ENCODE measurements at places on chromosomes 16 and 17. TPM values are rescaled to one million over a fixed set of nuclear protein-coding genes. Genes with fewer than 3 reads are reported as not detected.

DNA sequence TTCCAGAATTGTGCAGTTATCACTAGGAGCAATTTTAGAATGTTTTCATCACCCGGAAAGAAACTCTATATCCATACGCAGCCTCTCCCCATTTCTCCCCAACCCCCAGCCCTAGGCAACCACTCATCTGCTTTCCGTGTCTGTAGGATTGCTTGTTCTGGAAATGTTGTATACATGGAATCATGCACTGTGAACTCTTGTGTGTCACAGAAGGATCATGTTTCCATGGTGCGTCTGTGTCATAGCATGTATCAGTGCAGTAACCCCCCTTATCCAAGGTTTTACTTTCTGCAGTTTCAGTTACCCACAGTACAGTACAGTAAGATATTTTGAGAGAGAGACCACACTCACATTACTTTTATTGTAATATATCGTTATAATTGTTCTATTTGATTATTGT lies 299.4 kb downstream of the CPPED1 start:
- H3K4me1 ChIP-seq = no peaks in the 10 kb centered on the region
- no peaks in the 10 kb centered on the region for H3K36me3 ChIP-seq
- no peaks in the 10 kb centered on the region for H3K27me3 ChIP-seq
- H3K27ac ChIP-seq = no peak overlapping the region

- no peaks in the 10 kb centered on the region for H3K36me3 ChIP-seq
- H3K4me1 ChIP-seq = peaks cover 14% of the 10 kb centered on the region
- H3K4me3 ChIP-seq = no peak overlapping the region
- no peak for DNase-seq
Measured at GRCh38 chr16:49610983-49611382, 237.4 kb downstream of the C16orf78 start.

GRCh38 chr17:63950940-63951907 lies 19.1 kb upstream of the CD79B start:
- H3K27ac ChIP-seq = peak overlapping the region; percentile 69
- DNase-seq = no peak
- peaks cover 39% of the 10 kb centered on the region for H3K36me3 ChIP-seq
- no peak overlapping the region for H3K4me3 ChIP-seq

DNA sequence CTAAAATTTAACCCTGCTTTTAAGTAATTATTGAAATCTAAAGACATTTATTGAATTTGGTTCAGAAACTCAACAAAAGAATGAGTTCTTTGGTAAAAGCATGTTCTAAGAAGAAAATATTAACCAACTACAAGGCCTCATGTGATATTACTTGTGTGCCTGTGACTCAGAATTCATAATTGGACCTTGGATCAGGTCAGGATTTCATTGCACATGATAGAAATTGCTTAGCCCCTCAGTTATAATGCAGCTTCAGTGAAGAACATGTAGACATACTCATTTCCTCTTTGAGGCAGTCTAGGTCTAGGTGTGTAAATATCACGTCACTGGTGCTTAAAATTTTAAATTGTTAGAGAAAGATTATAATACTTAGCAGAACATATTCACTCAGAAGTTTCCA lies 410.0 kb upstream of the SOX9 start:
- H3K36me3 ChIP-seq = no peaks in the 10 kb centered on the region
- no peaks in the 10 kb centered on the region for H3K27me3 ChIP-seq
- no peaks in the 10 kb centered on the region for H3K4me1 ChIP-seq

GRCh38 chr16:15770512-15770911 lies 86.3 kb downstream of the MYH11 start:
- H3K4me1 ChIP-seq = no peaks in the 10 kb centered on the region
- peaks cover 2% of the 10 kb centered on the region for H3K27me3 ChIP-seq
- no peaks in the 10 kb centered on the region for H3K36me3 ChIP-seq
- DNase-seq = no peak
- no peak overlapping the region for H3K4me3 ChIP-seq

- peaks cover 6% of the 10 kb centered on the region for H3K36me3 ChIP-seq
- H3K4me1 ChIP-seq = peaks cover 6% of the 10 kb centered on the region
- DNase-seq = peak; percentile 63
- no peak overlapping the region for H3K27ac ChIP-seq
Measured at GRCh38 chr16:56743840-56744239, 13.9 kb downstream of the NUP93 start.

DNA sequence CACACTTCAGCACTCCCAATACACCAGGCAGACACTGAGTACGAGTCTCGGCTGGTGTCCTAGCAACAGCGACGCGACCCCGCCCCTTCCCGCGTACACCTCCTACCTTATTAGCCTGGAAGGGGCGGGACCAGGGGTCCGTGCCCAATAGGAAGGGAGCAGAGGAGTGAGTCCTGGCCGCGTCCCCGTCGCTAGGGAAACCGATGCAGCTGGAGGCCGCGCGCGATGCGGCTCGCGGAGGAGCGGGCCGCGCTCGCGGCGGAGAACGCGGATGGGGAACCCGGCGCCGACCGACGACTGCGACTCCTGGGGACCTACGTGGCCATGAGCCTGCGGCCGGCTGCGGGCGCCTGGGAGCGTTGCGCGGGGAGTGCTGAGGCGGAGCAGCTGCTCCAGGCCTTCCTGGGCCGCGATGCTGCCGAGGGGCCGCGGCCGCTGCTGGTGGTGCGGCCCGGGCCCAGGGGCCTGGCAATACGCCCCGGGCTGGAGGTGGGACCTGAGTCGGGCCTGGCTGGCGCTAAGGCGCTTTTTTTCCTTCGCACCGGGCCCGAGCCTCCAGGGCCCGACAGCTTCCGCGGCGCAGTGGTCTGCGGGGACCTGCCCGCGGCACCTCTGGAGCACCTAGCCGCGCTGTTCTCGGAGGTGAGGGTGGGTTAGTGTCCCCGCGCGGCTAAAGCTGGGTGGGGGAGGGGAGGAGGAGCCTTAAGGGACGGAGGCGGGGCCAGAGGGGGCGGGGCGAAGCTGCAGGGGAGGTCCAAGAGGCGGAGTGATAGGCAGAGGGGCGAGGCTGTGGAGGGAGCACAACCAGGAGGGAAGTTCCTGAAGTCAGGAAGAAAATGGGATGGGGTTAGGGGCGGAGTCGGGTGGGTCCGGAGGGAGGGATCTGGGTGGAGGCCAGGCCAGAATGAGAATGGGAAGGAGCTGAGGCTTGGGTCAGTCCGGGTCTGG lies at the start of gene DNAH9:
Gene DNAH9 (plus strand): TSS at position 197 of the 948 bp plus-strand sequence. CDS start 29 bp downstream, at position 226.
- H3K27me3 ChIP-seq = peaks cover 28% of the 10 kb centered on the region
- H3K36me3 ChIP-seq = no peaks in the 10 kb centered on the region
- peak within 1 kb of the TSS; percentile 47 for H3K4me3 ChIP-seq
- DNase-seq = peak; percentile 98
- H3K4me1 ChIP-seq = peaks cover 10% of the 10 kb centered on the region

GRCh38 chr16:23379707-23380106 lies 73.3 kb downstream of the COG7 start:
- DNase-seq = no peak
- no peaks in the 10 kb centered on the region for H3K36me3 ChIP-seq
- no peak overlapping the region for H3K27ac ChIP-seq
- no peaks in the 10 kb centered on the region for H3K27me3 ChIP-seq
- no peak overlapping the region for H3K4me3 ChIP-seq

DNA sequence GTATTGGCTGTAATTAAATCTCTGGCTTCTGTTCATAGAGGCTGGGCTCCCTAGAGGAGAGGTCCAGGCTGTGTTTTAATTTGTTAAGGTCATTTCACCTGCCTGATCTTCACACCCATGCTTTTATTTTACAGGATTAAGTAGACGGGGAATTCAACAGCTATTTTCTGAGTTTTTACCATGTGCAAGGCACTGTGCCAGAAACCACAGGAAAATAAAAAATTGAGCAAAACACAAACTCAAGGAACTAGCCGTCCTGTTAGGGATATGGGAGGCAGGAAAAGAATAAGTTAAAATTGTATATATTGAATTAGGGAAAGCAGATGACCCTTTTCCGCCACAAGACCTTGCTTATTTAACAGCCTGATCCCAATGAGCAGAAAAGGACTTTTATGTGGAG lies 29.1 kb downstream of the HS3ST3A1 start:
- no peaks in the 10 kb centered on the region for H3K36me3 ChIP-seq
- H3K4me3 ChIP-seq = no peak overlapping the region
- peak; percentile 47 for DNase-seq
- H3K4me1 ChIP-seq = peaks cover 9% of the 10 kb centered on the region
- H3K27ac ChIP-seq = no peak overlapping the region

GRCh38 chr17:78112518-78113471 lies 15.8 kb downstream of the TMC6 start:
- H3K27ac ChIP-seq = no peak overlapping the region
- peaks cover 9% of the 10 kb centered on the region for H3K4me1 ChIP-seq
- H3K27me3 ChIP-seq = no peaks in the 10 kb centered on the region
- no peak overlapping the region for H3K4me3 ChIP-seq
- peak; percentile 63 for DNase-seq

DNA sequence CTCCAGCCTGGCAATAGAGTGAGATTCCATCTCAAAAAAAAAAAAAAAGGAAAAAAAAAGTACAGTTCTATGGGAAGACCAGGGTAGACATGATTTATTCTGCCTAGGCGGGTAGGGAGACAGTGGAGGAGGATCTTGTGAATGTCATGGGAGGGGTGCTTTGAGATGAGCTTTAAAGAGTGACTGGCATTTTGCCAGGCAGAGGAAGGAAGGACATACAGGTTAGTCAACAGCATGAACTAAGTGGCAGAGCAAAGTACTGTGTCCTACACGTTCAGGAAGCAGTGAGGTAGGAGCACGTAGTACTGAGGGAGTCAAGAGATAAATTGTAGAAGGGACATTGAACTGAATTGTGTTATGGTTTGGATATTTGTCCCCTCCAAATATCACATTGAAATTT lies 451.5 kb downstream of the TOX3 start:
- no peaks in the 10 kb centered on the region for H3K27me3 ChIP-seq
- no peaks in the 10 kb centered on the region for H3K36me3 ChIP-seq
- no peak overlapping the region for H3K4me3 ChIP-seq
- no peak overlapping the region for H3K27ac ChIP-seq

DNA sequence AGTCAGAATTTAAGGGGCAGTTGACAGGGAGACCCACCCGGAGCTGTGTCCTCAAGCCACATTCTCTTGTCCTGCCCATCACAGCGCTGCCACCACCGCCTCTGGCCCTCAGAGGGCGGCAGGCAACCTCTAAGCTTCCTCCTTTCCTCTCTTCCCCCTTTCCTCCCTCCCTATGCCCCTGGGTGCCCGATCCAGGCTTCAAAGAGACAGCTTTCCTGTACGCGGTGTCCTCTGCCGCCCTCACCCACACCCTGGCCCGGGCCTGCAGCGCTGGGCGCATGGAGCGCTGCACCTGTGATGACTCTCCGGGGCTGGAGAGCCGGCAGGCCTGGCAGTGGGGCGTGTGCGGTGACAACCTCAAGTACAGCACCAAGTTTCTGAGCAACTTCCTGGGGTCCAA lies 23.5 kb downstream of the WNT9B start:
- H3K27me3 ChIP-seq = peaks cover 3% of the 10 kb centered on the region
- no peak overlapping the region for H3K27ac ChIP-seq
- DNase-seq = no peak
- no peaks in the 10 kb centered on the region for H3K36me3 ChIP-seq
- H3K4me1 ChIP-seq = no peaks in the 10 kb centered on the region

DNA sequence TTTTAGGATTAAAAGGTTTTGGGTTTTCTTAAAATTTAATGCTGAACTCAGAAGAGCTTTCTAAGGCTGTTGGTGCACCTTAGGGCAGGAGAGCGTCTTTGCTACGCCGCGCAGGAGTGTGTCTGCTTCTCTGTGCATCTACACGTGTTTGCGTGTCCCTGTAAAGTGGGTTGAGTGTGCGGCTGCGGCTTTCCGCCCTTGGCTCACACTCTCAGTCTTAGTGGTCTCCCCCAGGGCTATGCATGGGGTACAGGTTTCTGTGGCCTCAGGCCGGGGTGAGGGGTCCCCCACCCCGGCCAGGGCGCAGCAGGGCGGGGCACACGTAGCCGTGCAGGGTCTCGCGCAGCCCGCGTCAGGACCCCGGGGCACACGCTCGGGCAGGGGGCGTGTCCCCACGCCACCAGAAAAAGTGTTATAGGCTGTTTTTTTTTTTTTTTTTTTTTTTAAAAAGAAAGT lies 727 bp upstream of the TENT4B start:
- H3K4me1 ChIP-seq = peaks cover 16% of the 10 kb centered on the region
- H3K27me3 ChIP-seq = no peaks in the 10 kb centered on the region
- peak overlapping the region; percentile 94 for H3K27ac ChIP-seq
- no peaks in the 10 kb centered on the region for H3K36me3 ChIP-seq
- peak overlapping the region; percentile 71 for H3K4me3 ChIP-seq
- no peak for DNase-seq

DNA sequence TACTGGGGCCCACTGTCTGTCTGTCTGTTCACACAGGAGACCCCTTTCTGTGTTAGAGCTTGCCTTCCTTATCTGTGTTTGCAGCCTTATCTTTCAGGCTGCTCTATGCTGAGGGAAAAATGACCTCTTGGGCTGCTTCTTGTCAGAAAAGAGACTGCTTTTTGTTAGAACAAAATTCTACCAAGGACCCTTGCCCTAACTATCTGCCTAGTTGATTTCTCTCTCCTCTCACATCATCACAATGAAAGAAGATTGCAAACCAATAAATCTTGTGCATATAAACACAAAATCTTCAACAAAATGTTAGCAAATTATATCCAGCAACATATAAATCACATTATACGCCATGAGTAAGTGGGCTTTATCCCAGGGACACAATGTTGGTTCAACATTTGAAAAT lies 1117.7 kb downstream of the CDH11 start:
- H3K27me3 ChIP-seq = no peaks in the 10 kb centered on the region
- no peaks in the 10 kb centered on the region for H3K4me1 ChIP-seq
- H3K4me3 ChIP-seq = no peak overlapping the region
- no peak overlapping the region for H3K27ac ChIP-seq
- no peaks in the 10 kb centered on the region for H3K36me3 ChIP-seq

CMTM2 gene
- 0.35 TPM for total RNA-seq

MRPL58 gene
- total RNA-seq = 34.0 TPM

CHST6 gene
- total RNA-seq = 5.4 TPM

CDRT15L2 gene
- not detected for total RNA-seq

KCTD19 gene
- 0.04 TPM for total RNA-seq

TP53TG3B gene
- total RNA-seq = not detected

CHST4 gene
- 0.04 TPM for total RNA-seq

NATD1 gene
- 8.7 TPM for total RNA-seq

All from muscle of leg (tissue), 16 donors.